T-helper 2 cell treated with Interferon-gamma antibody and Interleukin-4, amounts not matched to agents 5 μg/mL and 100 μg/mL, for 36 hours (primary cell): ENCODE measurements at places on chromosomes 1 and 21.

GRCh38 chr1:151508833-151509232, 2.4 kb upstream of the CGN start:
- no peak overlapping the region for H3K4me3 ChIP-seq
- peaks cover 13% of the 10 kb centered on the region for H3K4me1 ChIP-seq
- H3K36me3 ChIP-seq = no peaks in the 10 kb centered on the region
- no peak for DNase-seq
- H3K27ac ChIP-seq = no peak overlapping the region
- H3K27me3 ChIP-seq = peaks cover 28% of the 10 kb centered on the region

DNA sequence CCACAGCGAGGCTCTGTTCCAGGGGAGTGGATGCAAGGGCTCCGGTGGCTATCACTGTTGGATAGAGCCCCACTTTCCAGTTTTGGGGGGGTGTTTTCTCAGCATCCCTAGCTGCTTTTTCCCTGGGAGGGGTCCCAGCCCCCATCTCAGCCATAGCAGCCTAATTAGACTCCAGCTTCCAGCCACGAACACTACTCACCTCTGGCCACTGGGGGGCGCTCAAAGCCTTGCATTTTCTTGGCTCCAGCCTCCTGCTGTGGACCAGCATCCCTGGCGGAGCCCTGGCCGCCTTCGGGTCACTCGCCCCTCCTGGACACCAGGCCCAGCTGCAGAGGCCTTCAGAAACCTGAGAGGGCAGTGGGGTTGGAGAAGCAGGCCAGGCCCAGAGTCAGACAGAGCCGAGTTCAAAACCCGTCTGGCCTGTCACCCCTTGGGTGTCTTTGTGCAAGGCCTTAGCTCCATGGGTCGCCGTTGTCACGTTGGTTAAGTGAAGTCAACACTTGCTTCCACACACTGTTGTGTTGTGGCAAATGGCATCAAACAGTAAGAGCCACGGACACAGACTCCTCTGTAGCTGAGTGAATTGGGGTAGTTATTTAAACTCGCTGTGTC, 93.5 kb upstream of the ACTL8 start:
- H3K27me3 ChIP-seq = no peaks in the 10 kb centered on the region
- DNase-seq = peak; percentile 24
- no peak overlapping the region for H3K27ac ChIP-seq
- no peaks in the 10 kb centered on the region for H3K36me3 ChIP-seq
- H3K4me1 ChIP-seq = no peaks in the 10 kb centered on the region

GRCh38 chr1:95023399-95024043, 49.2 kb downstream of the ALG14 start:
- H3K4me3 ChIP-seq = no peak overlapping the region
- no peak for DNase-seq
- H3K27ac ChIP-seq = no peak overlapping the region

DNA sequence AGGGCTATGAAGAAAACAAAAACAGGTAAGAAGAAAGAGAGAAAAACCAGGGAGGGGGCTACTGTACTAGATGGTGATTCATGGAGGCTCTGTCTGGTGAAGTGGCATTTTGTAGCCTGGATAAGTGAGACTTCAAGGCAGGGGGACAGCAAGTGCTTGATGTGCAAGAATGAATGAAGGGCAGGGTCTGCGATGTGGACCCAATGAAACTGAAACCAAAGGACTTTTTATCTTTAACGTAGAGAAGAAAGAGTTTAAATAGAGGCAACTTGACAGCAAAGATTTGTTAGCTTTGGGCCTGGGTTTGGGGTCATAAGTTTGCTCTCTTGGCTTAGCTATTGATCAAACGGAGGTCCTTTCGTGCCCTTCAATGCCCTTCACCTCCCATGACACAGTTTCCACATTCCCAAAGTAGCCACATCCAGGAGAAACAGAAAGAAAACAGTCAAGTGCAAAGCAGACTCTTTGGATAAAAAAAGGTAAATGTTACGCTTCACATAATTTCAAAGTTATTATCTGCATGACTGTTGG, 291.0 kb downstream of the GRIK1 start:
- DNase-seq = no peak
- H3K4me3 ChIP-seq = no peak overlapping the region
- H3K27me3 ChIP-seq = peaks cover 3% of the 10 kb centered on the region
- H3K27ac ChIP-seq = no peak overlapping the region

DNA sequence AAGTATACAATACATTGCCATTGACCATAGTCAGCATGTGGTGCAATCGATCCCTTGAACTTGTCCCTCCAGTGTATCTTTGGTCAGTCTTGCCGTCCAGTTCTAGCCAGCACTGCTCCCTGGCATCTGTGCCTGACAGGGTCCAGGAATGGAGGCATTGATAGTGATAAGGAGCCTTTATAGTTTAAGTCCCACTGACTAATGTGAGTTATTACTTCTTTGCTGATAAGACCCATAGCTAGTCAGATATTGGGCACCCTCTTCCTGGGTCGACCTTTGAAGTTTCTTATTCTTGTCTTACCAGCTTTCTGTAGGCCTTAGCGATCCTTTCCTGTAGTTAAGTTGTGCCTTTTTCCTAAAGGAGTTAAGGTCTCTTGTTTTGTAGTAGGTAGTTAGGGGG, 13.0 kb downstream of the UCK2 start:
- peaks cover 10% of the 10 kb centered on the region for H3K36me3 ChIP-seq
- no peak for DNase-seq
- H3K27me3 ChIP-seq = no peaks in the 10 kb centered on the region
- H3K4me3 ChIP-seq = no peak overlapping the region
- peaks cover 54% of the 10 kb centered on the region for H3K4me1 ChIP-seq

DNA sequence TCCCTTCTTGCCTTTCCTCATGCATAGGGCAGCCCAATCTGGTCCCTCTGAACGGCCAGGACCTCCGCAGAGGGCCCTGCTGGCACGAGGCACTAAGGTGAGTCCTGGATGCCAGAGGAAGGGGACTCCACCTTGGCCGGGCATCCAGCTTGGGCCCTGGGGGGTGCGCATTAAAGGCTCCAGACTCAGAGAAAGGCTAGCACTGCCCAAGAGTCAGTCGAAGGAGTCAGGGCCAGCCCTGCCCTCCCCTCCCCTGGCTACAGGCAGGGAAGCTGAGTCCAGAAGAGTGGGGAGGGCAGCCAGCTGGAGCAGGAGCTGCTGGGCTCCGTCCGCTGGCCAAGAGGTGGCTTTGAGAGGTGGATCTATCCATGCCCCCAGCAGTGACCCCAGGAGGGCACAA, 2.8 kb upstream of the EFNA4 start:
- no peaks in the 10 kb centered on the region for H3K27me3 ChIP-seq
- H3K27ac ChIP-seq = no peak overlapping the region
- H3K4me1 ChIP-seq = peaks cover 22% of the 10 kb centered on the region

GRCh38 chr1:219459351-219460080, 153.4 kb downstream of the ZC3H11B start:
- peaks cover 2% of the 10 kb centered on the region for H3K27me3 ChIP-seq
- H3K36me3 ChIP-seq = no peaks in the 10 kb centered on the region
- no peak overlapping the region for H3K4me3 ChIP-seq
- no peak for DNase-seq
- no peak overlapping the region for H3K27ac ChIP-seq

GRCh38 chr21:14677013-14677412, 130.9 kb upstream of the SAMSN1 start:
- no peaks in the 10 kb centered on the region for H3K27me3 ChIP-seq
- H3K36me3 ChIP-seq = peaks cover 34% of the 10 kb centered on the region
- H3K27ac ChIP-seq = peak overlapping the region; percentile 99
- H3K4me1 ChIP-seq = peaks cover 51% of the 10 kb centered on the region
- peak overlapping the region; percentile 76 for H3K4me3 ChIP-seq

GRCh38 chr1:176820391-176821031, 344.0 kb downstream of the ASTN1 start:
- no peaks in the 10 kb centered on the region for H3K4me1 ChIP-seq
- no peak overlapping the region for H3K4me3 ChIP-seq
- no peak for DNase-seq
- no peaks in the 10 kb centered on the region for H3K27me3 ChIP-seq
- H3K27ac ChIP-seq = no peak overlapping the region

DNA sequence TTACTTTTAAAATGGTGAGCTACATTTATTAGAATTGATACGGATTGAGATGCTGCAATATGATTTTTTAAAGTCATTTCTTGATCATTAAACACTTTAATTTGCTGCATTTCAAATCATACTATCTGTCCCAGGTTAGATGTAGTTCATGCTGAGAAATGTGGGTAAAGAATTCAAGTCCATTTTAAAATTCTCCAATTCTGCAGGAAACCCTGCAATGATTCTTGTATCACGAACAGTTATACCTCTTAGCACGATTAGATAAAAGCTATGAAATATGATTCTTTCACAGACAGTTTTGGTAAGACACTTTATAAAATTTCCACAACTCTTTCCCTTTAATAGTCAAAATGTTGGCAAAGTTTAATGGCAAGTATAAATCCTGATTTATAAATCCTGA, 693.4 kb downstream of the ADGRL2 start:
- no peak overlapping the region for H3K27ac ChIP-seq
- no peaks in the 10 kb centered on the region for H3K27me3 ChIP-seq

DNA sequence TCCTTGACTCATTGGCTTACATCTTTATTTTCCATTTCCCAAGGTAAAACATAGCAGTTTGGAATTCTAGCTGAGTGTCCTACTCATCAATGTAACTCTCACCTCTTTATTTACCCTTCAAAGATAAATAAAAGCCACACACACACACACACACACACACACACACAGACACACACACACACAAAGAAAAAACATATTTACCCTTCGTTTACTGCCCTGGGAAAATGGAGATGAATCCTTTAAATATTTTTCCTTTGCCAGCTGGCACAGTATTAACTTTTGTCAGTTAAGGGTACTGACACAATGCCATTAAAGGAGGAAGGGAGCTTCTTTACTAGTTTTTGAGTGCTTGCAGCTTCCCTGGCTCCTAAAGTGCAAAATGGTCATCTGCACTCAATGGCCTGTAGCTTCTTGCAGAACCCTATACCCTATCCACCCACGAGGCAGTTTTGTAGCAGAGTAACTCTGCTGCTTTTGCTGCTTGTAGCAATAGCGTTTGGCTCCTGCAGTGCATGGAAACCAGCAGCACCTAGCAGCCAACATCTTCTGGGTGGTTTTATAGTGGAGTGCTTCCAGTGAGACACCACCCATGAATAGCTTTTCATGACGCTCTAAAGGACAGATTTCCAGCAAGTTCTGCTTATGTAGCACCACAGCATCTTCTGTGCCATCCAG, 103.7 kb downstream of the HS2ST1 start:
- H3K4me3 ChIP-seq = no peak overlapping the region
- H3K36me3 ChIP-seq = peaks cover 5% of the 10 kb centered on the region
- no peak for DNase-seq
- H3K27ac ChIP-seq = no peak overlapping the region
- no peaks in the 10 kb centered on the region for H3K27me3 ChIP-seq

DNA sequence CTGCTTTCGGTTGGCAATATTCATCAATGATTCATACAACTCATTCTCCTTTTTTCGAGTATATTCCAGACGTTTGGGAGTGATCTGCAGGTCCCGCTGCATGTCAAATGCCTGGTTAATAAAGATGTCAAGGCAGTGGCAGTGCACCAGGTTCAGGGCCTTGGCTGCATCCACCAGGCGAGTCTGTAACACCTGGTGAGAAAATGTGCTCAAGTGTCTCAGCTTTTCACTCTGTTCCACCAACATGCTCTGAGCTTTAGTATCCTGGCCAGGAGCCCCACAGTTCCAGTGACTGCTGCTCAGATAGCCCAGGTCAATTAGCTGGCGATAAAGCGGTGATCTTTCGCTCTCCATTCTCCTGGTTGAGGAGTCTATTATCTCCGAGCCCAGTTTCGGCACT, 42.3 kb downstream of the DSTYK start:
- H3K4me3 ChIP-seq = no peak overlapping the region
- H3K36me3 ChIP-seq = peaks cover 29% of the 10 kb centered on the region
- no peaks in the 10 kb centered on the region for H3K27me3 ChIP-seq
- H3K27ac ChIP-seq = no peak overlapping the region
- no peak for DNase-seq

DNA sequence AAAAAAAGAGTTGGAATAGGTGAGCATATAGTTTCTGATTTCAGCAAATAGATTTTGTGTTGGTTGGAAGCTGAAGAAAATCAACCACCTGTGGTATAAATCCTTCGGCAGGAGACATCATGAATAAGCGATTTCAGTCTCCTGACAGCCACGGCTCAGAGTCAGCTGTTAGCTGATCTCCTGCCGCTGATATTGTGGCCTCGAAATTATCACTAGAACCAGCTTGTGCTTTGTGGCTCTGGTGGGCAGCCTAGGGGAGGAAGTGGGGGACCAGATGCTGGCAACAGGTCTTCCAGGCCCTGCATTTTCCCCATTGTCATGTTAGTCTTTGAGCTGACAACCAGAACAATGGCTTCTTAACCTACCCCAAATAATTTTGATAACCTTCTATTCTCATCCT, 842 bp upstream of the GCSAML start:
- H3K36me3 ChIP-seq = no peaks in the 10 kb centered on the region
- H3K4me3 ChIP-seq = no peak overlapping the region
- no peak for DNase-seq
- H3K27me3 ChIP-seq = peaks cover 10% of the 10 kb centered on the region
- no peak overlapping the region for H3K27ac ChIP-seq

- H3K36me3 ChIP-seq = peaks cover 2% of the 10 kb centered on the region
- H3K4me3 ChIP-seq = no peak overlapping the region
- no peaks in the 10 kb centered on the region for H3K27me3 ChIP-seq
Observed at GRCh38 chr1:248839168-248839555, 1.1 kb downstream of the ZNF672 start.

GRCh38 chr1:230109895-230110667, 43.0 kb downstream of the GALNT2 start:
- DNase-seq = peak; percentile 75
- peak overlapping the region; percentile 86 for H3K27ac ChIP-seq
- H3K4me3 ChIP-seq = peak overlapping the region; percentile 35

- no peak for DNase-seq
- peaks cover 4% of the 10 kb centered on the region for H3K36me3 ChIP-seq
- H3K4me1 ChIP-seq = peaks cover 47% of the 10 kb centered on the region
- H3K4me3 ChIP-seq = peak overlapping the region; percentile 81
Observed at GRCh38 chr1:170067253-170067819, 7.2 kb downstream of the KIFAP3 start.

GRCh38 chr1:208234721-208235120, 9.5 kb downstream of the PLXNA2 start:
- H3K4me3 ChIP-seq = no peak overlapping the region
- DNase-seq = no peak
- H3K27ac ChIP-seq = no peak overlapping the region
- peaks cover 12% of the 10 kb centered on the region for H3K4me1 ChIP-seq

GRCh38 chr1:180415985-180416633, 86.3 kb downstream of the ACBD6 start:
- no peaks in the 10 kb centered on the region for H3K27me3 ChIP-seq
- H3K4me1 ChIP-seq = peaks cover 2% of the 10 kb centered on the region
- H3K4me3 ChIP-seq = no peak overlapping the region
- DNase-seq = no peak
- no peak overlapping the region for H3K27ac ChIP-seq
- peaks cover 9% of the 10 kb centered on the region for H3K36me3 ChIP-seq

DNA sequence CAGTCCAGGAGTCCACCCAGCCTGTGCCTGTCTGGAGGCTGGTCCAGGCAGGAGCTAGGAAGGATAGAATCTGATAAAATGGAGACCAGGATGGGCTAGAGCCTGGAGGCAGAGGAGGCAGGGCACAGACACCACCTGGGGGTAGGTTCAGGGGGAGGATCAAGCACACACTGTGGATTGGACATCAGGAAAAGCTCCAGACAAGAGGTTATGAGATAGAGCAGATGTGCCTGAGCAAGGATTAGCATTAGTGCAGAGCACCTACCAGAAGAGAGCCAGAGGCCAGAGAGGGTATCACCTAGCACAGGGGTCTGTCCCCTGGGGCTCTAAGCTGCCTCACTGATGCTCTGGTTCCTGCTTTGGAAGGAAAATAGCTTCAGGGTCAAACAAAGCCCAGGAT, 216.7 kb upstream of the ZC3H12A start:
- H3K4me1 ChIP-seq = no peaks in the 10 kb centered on the region
- H3K27ac ChIP-seq = no peak overlapping the region
- no peaks in the 10 kb centered on the region for H3K36me3 ChIP-seq
- H3K4me3 ChIP-seq = no peak overlapping the region
